Activated CD4-positive, alpha-beta T cell treated with anti-CD3 and anti-CD28 coated beads for 36 hours (primary cell): ENCODE measurements at places on chromosomes 13 and 19. TPM values are rescaled to one million over a fixed set of nuclear protein-coding genes. Genes with fewer than 3 reads are reported as not detected.

HRC gene
- not detected for total RNA-seq

ZNF865 gene
- total RNA-seq, result 11.4 TPM

RAB20 gene
- 6.0 TPM for total RNA-seq

U2AF1L4 gene
- total RNA-seq, result 31.6 TPM

SERTAD3 gene
- 8.4 TPM for total RNA-seq

PRTN3 gene
- total RNA-seq, result not detected

KLK2 gene
- not detected for total RNA-seq

FAM216B gene
- not detected for total RNA-seq

COL5A3 gene
- 1.1 TPM for total RNA-seq

ZNF571 gene
- total RNA-seq, result 2.9 TPM

LRCH1 gene
- total RNA-seq, result 16.4 TPM

SIGLEC5 gene
- total RNA-seq, result not detected

NFIC gene
- total RNA-seq, result 20.5 TPM

CBLC gene
- not detected for total RNA-seq

KBTBD7 gene
- total RNA-seq, result 4.5 TPM

TMEM143 gene
- 18.9 TPM for total RNA-seq

MAG gene
- 0.19 TPM for total RNA-seq

AKT2 gene
- total RNA-seq, result 142 TPM

ZNF528 gene
- 8.6 TPM for total RNA-seq

SMAD9 gene
- 0.14 TPM for total RNA-seq

DDA1 gene
- total RNA-seq, result 26.2 TPM

ZSCAN4 gene
- not detected for total RNA-seq

DAND5 gene
- total RNA-seq, result 0.21 TPM

TJP3 gene
- total RNA-seq, result 1.0 TPM

THSD1 gene
- 0.19 TPM for total RNA-seq

GPC6 gene
- total RNA-seq, result not detected

ZNF677 gene
- total RNA-seq, result 7.5 TPM

ZNF850 gene
- total RNA-seq, result 10.7 TPM

HDGFL2 gene
- total RNA-seq, result 50.5 TPM

PCDH17 gene
- not detected for total RNA-seq

KLK4 gene
- not detected for total RNA-seq

FFAR2 gene
- not detected for total RNA-seq
